ENCODE measurements at places on chromosomes 1 and 21.

DNA sequence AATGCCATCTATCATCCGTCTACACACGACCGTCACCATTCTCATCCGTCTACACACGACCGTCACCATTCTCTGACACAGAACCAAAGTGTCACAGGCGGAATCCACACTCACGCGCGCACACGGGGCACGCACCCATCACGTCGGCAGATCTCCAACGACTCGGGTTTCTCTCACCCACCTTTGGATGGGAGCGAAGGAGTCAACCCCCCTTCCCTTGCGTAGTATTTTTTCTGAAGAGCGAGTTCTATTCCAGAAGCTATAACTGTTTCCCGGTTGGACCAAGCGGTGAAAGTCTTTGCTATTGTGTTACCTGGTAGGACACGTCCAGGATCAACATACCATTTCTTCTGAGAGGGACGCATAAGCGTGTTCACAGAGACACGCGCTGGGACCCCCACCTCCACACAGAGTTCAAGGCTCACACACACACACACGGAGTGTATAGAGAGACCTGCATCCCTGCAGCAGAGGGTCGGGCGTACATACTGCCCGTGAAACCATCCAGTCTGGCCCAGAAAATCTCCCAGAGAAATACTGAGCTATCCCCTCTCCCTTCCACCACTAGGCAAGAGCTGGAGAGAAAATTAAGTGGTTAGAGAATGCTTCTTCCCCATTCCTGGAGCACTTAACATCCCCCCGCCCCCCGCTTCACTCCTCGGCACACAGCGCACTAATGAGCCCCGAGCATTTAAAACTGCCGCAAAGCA is 741 bp downstream of the DUSP10 start:
- DNase-seq: no peak

DNA sequence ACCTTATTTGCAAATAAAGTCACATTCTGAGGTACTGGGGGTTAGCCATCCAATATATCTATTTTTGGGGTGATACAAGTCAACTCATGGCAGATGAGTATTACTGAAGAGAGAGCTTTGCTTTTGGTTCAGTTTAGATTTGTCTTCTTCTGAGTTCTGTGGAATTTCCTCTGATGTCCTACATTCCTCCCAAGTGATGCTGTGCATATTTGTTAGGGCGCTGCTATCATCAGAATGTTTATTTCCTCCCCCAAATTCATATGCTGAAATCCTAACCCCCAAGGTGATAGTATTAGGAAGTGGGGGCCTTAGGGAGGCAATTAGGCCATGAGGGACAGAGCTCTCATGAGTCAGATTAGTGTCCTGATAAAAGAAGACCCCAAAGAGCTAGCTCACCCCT is 96.2 kb upstream of the WLS start:
- no peak for DNase-seq

- DNase-seq: no peak
These were observed 1170.2 kb upstream of the PRMT6 start for GRCh38 chr1:105886309-105886708.

GRCh38 chr1:29754573-29755375 is 518.5 kb downstream of the PTPRU start:
- DNase-seq: no peak

DNA sequence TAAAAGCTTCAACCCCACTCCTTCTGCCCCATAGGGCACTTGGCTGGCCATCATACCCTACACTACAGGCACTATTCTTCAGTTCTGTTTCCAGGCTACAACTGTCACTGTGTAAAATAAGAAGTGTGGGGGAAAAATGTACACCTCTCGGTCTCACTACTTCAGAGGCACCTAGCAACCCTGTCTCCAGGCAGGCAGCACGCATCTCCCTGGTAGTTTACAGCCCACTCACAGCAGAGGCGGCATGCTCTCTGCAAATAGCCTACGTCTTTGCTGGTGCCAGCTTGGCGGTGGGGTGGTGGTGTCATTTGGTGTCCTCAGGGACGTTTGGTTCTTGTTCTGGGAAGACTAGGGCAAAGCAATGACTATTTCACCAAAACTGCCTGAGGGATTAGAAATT is 48.2 kb upstream of the BTG3 start:
- no peak for DNase-seq

DNA sequence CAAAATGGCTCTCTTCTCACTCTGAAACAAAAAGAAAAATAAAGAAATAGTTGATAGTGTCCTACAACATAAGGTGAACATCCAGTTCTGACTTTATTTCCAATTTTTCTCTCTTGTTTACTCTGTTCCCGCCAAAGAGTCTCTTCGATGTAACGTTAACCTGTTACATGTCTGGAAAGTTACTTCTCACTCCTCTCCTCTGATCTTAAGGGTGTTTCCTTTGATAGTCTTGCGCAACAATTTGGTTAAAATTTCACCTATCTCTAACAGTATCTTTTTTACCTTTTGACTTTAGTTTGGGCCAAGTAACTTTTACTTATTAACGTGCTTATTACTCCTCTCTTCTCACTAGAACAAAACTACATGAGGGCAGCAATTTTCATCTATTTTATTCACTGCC is 1450.2 kb downstream of the BRINP3 start:
- DNase-seq: no peak

DNA sequence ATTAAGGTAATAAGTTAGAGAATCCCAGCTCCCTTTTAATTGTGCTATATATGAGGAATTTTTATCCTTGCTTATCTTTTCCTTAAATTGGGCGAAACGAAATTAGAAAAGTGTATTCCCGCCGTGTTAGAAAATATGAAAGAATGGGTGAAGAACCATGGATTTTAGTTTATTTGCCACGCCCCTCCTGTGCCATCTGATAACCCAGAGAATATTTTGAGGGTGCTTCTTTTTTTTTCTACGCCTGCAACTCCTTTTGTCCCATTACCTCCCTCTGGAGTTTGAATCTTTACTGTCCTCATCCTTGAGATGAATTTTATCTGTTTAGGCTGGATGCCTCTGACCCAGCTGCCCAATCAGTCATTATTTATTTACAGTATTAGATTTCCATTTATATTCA is 1.6 kb downstream of the TLCD4 start:
- DNase-seq: no peak

- DNase-seq: no peak
These were observed 39.8 kb upstream of the LRP8 start for GRCh38 chr1:53367503-53368313.

GRCh38 chr1:40313329-40313957 is 3.6 kb downstream of the COL9A2 start:
- no peak for DNase-seq

DNA sequence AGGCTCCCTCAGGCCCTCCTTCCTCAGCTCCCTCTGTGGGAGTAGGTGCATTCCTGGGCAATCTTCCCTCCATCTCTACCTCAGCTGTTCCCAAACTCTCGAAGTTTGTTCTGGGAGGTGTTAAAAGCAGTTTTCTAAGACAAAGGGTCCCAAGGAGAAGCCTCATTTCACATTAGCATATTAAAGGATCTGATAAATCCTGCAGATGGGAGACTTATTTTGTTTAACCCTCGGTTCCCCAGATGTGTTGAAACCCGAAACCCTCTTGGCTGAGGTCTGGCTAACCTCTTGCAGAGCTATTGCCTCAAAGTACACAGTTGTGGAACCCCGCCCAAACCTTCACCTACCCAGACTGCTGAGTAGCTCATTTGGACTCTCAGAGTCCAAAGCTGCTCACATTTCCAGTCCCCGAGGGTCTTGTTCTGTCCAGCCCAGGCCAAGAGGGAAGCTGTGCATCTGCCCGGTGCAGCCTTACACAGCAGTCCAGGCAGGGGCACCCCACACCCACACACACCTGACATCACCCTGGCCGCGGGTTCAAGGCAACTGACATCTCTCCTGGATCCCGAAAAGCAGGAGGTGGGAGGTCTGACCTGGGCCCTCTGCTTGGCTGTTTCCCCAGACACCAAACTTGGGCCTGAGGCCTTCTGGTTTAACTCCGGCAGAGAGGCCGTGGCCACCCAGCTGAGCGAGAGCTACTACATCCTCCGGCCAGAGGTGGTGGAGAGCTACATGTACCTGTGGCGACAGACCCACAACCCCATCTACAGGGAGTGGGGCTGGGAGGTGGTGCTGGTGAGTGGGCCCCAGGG is 19.5 kb upstream of the SELENON start:
- DNase-seq: no peak

- DNase-seq: no peak
These were observed 12.6 kb downstream of the DAB1 start for GRCh38 chr1:57411262-57411661.

- DNase-seq: no peak
These were observed 96.6 kb downstream of the ZFYVE9 start for GRCh38 chr1:52238474-52238873.

DNA sequence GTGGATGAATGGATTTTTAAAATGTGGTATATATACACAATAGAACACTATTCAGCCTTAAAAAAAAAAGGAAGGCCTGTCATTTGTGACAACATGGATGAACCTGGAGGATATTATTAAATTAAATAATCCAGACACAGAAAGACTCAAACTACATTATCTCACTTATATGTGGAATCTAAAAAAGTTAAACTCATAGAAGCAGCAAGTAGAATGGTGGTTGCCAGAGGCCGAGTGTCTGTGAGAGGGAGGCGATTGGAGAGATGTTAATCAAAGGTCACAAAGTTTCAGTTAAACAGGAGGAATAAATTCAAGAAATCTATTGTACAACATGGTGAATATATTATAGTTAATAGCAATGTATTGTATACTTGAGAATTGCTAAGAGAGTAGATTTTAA is 39.7 kb downstream of the ZC3H11B start:
- no peak for DNase-seq

- no peak for DNase-seq
These were observed 60.2 kb downstream of the MORN1 start for GRCh38 chr1:2331200-2331544.

DNA sequence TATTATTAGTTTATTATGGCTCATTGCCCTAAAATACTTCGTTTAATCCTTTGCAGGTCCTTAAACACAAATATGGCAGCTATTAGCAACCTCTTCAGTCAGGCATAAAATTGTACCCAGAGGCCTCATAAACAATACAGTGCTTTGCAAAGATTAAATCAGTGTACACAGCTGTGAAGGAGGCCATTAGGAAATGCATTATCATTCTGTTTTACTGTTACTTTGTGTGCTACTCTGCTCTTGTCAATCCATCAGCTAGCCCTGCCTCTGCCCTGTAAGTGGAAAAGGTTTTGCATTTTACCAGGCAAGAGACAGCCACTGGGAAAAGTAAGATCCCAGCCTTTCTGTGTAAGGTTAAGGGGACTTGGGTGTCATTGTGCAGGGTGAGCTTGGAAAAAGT is 415.7 kb upstream of the DAB1 start:
- no peak for DNase-seq

DNA sequence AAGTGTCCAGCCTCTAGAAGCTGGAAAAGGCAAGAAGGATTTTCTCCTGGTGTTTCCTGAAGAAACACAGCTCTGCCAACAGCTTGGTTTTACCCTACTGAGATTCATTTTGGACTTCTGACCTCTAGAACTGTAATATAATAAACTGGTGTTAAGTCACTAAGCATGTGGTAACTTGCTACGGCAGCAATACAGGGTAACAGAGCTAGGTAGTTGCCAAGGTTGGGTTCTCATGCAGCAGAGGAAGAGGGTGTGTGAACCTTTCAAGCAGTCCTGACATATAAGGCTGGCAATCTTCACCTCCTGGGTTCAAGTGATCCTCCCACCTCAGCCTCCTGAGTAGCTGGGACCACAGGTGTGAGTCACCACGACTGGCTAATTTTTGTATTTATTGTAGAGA is 36.0 kb downstream of the GNG4 start:
- DNase-seq: no peak

- no peak for DNase-seq
These were observed 2.5 kb downstream of the RIIAD1 start for GRCh38 chr1:151723726-151724370.

DNA sequence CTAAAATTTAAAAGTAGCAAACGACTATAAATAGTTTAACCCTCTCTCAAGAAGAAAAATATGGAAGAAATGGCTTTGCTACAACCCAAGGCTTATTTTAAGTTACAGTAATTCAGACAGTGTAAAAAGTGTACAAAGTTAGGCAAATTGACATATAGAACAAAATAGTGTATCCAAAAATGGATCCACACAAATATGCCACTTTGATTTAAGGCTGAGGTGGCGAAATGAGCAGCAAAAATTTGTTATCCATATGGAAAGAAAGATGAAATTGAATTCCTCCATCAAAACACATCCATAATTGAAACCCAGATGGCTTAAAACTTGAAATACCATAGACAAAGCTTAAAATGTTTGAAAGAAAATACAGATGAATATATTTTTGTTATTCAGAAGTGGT is 540.8 kb downstream of the BRINP3 start:
- DNase-seq: no peak

GRCh38 chr1:201785291-201785690 is 43.7 kb upstream of the IPO9 start:
- DNase-seq: no peak

DNA sequence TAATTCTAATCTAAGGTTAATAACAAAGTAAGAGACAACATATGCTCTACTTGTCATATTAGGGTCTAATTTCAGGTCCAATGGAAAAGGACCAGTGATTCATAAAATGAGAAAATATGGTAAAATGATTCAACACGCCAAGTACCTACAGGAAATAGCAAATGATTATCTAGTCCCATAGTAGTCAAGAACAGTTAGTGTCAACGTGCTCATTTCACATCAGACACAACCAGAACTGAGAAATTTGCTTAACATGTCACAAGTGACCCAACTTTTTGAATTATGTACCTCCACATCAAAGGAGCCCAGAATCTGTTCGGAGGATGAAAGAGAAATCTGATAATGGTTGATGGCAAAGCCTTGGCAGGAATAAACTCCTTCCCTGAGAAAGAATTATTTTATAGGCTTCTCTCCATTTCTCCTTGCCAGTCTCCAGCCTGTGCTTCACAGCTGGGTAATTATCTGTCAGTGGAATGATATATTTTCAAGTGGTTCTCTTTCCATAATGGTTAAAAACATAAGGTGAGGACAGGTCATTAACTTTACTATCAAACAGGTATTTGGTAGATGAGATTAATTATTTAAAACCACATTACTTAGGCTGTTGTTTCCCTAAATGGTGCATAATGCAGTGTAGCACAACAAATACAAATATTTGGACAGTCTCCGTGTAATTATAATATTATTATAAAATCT is 83.2 kb downstream of the APP start:
- no peak for DNase-seq

DNA sequence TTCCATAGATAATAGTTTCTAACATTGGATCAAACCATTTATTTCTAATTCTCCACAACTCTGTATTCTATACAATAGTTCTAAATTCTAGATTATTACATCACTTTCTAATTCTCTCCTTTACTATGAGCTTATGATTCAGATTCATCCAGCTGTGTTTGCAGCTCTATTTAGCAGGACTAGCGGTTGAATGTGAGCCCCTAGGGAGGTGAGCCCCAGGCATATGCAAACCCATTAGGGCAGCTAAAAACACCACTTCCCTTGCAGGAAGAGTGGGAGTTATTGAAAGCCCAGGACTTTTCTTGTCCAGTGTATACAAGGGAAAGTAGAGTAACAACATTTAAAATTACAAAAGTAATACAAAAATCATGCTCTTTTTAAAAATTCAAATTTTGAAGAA is 56.9 kb downstream of the KRTAP19-8 start:
- no peak for DNase-seq

- DNase-seq: no peak
These were observed 252.1 kb downstream of the MATN1 start for GRCh38 chr1:30471307-30471706.

GRCh38 chr21:42532466-42533181 is 19.0 kb downstream of the SLC37A1 start:
- DNase-seq: no peak

GRCh38 chr1:10101929-10102328 is 69.2 kb downstream of the UBE4B start:
- DNase-seq: no peak

GRCh38 chr1:33087677-33088076 is 6.7 kb downstream of the AZIN2 start:
- DNase-seq: no peak

GRCh38 chr1:160978510-160978927 is 23.9 kb upstream of the ITLN2 start:
- DNase-seq: no peak
